ENCODE measurements at places on chromosomes 2 and 18. TPM values are rescaled to one million over a fixed set of nuclear protein-coding genes. Genes with fewer than 3 reads are reported as not detected.

Gene LINC00305
- not detected for total RNA-seq

Gene GALR1
- not detected for total RNA-seq

Gene MARCHF4
- total RNA-seq: not detected

Gene PIEZO2
- total RNA-seq: not detected

Gene CPLX4
- not detected for total RNA-seq

Gene WDPCP
- 5.6 TPM for total RNA-seq

Gene ARHGEF33
- not detected for total RNA-seq

Gene MROH2A
- not detected for total RNA-seq

Gene FHOD3
- not detected for total RNA-seq

Gene ZSWIM2
- not detected for total RNA-seq

Gene SATB2
- total RNA-seq: 0.02 TPM

Gene UGT1A5
- not detected for total RNA-seq

Gene CD8B
- total RNA-seq: 1.7 TPM

Gene EN1
- total RNA-seq: not detected

Gene FAM237A
- not detected for total RNA-seq

Gene TCF23
- not detected for total RNA-seq

Gene PTPN2
- total RNA-seq: 68.5 TPM

Gene TNFRSF11A
- 3.1 TPM for total RNA-seq

Gene DLGAP1
- total RNA-seq: not detected

Gene ANKRD30BL
- not detected for total RNA-seq

Gene CRACDL
- 0.14 TPM for total RNA-seq

Gene ITPRIPL1
- 13.3 TPM for total RNA-seq

Gene SRD5A2
- not detected for total RNA-seq

Gene AGPS
- total RNA-seq: 50.7 TPM

Gene MRPL30
- 40.2 TPM for total RNA-seq

Gene LOXHD1
- total RNA-seq: 0.05 TPM

Gene TUBA4B
- total RNA-seq: not detected

Gene ZNF804A
- not detected for total RNA-seq

Gene MC2R
- not detected for total RNA-seq

Gene LCT
- 0.07 TPM for total RNA-seq

Gene CNDP1
- not detected for total RNA-seq

Gene BOLL
- total RNA-seq: 0.12 TPM

Gene SYT4
- total RNA-seq: not detected

Gene AKAIN1
- total RNA-seq: not detected

Gene IER3IP1
- 10.0 TPM for total RNA-seq

Gene GRB14
- not detected for total RNA-seq

Gene KYNU
- total RNA-seq: not detected

Gene BCL11A
- total RNA-seq: 0.67 TPM

Gene CABLES1
- 0.12 TPM for total RNA-seq

Gene IKZF2
- 1.7 TPM for total RNA-seq

Gene ASB18
- not detected for total RNA-seq

Gene CFAP221
- not detected for total RNA-seq

Gene SLC8A1
- total RNA-seq: 0.60 TPM
